NCI-H345 (cell line): ENCODE measurements at places on chromosomes 7 and 10.
A peak's percentile ranks its signal among the peaks of the same experiment; 100 is the strongest.

GRCh38 chr7:73507556-73507955 is 14.5 kb downstream of the BAZ1B start:
- DNase-seq: no peak

GRCh38 chr10:60414111-60414510 is 24.4 kb upstream of the ANK3 start:
- no peak for DNase-seq

DNA sequence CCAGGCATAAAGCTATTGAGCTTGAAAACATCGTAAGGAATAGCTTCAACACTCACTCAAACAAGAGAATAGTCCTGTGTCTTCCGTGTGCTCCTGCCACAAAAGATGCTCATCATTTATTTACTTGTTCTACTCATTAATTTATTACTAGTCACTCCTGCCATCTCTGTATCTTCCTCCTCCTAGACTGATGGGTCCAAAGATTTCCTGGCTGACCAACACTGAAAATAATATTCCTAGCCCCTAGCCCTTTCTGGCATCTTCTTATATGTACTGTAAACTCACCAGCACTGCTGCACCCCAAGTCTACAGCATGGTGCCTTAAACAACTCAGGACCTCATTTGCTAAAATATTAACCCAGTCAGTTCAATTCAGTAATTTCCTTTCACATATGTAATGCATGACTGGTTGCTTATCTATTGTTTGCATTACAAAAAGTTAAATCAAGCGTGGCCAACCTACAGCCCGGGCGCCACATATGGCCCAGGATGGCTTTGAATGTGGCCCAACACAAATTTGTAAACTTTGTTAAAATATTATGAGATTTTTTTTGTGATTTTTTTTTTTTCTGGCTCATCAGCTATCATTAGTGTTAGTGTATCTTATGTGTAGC is 86.7 kb upstream of the GSDME start:
- no peak for DNase-seq

GRCh38 chr10:116286626-116287200 is 13.7 kb upstream of the GFRA1 start:
- no peak for DNase-seq

- DNase-seq: no peak
Measured at GRCh38 chr10:91200314-91201212, 19.9 kb upstream of the PCGF5 start.

GRCh38 chr10:93876381-93876780 is 17.4 kb upstream of the SLC35G1 start:
- no peak for DNase-seq

GRCh38 chr10:8298896-8299570 is 244.5 kb downstream of the GATA3 start:
- DNase-seq: no peak

DNA sequence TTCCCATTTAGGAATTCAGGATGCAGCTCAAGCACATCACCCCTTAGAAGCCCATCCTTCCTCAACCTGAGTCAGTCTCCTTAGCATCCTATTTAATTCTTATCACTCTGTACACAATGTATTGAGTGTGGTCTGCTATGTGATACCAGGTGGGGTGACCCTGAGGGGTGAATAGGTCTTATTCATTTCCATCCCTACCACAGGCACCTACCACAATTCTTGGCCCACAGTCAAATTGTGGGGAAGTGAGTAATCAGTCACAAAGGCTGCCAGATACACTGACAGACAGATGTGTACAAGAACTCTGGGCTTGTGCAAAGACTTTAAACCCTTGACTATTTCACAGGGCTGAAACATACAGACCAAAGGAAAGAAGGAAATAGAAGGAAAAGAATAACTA is 560.5 kb downstream of the PARD3 start:
- no peak for DNase-seq

DNA sequence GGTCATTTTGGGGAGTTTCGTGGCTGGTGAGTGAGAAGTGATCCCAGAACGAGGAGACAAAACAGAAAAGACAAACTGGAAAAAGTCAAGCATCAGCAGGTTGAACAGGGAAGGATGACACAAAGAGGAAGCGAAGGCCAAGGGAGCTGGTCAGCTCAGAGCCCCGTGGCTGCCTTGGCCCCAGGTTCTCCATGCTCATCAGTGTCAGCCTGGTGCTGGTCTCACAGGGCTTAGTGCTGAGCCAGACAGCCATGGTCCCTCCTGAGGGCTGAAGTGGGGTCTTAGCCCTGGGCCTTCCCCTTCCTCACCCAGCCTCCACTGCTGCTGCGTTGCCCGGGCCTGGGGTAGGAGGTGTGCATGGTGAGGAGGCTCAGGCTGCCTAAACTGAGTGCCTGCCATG is 183.6 kb downstream of the PFKFB3 start:
- no peak for DNase-seq

DNA sequence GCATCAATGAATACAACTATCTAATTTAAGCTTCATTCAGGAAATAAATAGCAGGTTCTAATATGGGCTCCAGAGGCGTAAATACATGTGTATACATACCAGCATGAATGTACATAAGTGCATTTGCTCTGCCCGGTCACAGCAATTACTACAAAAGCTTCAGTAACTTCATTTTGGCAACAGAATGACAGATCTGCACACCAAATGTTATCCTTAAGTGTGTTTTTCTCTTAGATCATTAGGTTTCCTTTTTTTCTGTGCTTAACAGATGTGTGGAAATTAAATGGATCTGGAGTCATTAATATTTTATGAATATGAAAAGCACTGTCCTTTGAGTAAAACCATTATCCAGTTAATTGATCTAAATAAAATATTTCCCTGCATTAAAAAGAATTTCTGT is 159.0 kb upstream of the MEOX2 start:
- DNase-seq: peak; percentile 31

GRCh38 chr7:96452146-96452545 is 130.2 kb upstream of the SLC25A13 start:
- DNase-seq: no peak

- no peak for DNase-seq
Measured at GRCh38 chr10:29329420-29329819, 40.5 kb downstream of the LYZL1 start.

DNA sequence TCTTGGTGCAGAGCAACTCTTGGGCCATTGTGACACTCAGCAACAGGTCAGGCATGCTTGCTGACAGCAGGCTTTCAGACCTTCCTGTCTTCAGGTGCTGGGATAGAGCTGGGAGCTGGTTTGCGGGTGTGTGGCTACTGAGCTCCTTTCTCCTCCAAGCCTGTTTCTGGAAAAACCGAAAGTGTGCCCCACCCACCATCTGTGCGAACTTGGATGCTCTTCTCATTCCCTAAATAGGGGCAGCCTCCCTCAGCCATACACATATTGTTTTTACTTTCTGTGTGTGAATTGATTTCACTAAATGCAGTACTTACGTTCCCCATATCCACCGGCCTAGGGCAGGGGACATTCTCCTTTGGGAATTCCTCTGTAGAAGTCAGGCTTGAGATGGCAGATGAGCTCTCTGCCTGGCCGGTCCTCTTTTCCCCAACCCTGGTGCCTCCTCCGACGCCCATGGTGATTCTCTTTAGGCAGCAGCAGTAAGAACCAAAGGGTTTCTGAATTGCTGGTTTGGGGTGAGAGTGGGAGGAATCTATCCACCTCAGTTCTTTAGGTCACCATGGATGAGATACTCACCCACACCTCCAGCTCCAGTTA is 6.3 kb upstream of the NEUROG3 start:
- no peak for DNase-seq

DNA sequence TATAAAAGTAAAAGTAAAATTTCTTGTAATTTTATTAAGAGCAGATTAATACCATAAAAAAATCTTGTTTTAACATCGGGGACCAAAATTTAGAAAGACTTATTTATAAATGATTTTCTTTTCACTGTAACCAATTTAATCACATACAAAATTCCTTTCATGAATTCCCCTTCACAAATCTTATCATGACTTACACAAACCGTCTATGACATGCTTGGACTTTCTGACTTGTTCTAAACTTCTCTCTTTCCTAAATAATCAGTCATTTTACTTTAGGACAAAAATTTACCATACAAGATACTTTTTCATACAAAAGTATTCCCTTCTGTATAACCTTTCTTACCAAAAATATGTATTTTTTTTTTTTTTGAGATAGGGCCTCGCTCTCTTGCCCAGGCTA is 9.3 kb downstream of the CROT start:
- DNase-seq: peak; percentile 4

GRCh38 chr7:90391488-90391887 is 11.8 kb upstream of the CLDN12 start:
- no peak for DNase-seq

GRCh38 chr7:70068531-70068930 is 470.3 kb downstream of the AUTS2 start:
- DNase-seq: no peak

GRCh38 chr7:25031432-25031831 is 51.5 kb upstream of the OSBPL3 start:
- no peak for DNase-seq

GRCh38 chr7:15178065-15178464 is 275.5 kb upstream of the DGKB start:
- DNase-seq: no peak

DNA sequence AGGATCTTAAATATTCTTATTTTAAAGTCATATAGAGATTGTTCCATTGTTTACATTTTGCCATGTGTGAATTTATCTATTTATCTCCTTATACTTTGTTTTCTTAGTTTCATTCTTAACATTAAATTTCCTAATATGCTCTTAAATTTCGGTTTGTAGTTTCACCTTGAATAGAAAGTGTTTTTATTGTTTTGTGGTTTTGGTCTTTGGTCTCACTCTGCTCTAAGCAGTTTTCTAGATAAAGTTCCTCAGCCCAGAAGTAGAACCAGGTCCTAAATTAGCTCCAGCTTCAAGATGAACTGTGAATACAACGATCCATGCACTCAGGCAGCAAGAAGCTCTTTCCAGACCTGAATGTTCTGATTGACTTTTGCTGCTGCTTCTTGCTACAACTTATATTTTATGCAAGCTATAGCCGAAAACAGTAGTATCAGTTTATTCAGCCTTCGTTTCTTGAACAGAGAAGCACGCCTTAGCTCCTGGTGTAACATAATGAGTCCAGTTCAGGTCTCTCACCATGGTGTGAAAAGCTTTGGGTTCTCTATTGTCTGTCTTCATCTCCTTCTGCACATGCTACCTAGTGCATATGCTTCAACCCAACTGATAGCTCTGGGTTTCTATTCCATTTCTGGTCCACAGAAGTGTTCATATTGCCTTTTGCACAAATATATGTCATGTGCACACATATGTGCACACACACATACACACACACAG is 95.3 kb downstream of the SEM1 start:
- no peak for DNase-seq

DNA sequence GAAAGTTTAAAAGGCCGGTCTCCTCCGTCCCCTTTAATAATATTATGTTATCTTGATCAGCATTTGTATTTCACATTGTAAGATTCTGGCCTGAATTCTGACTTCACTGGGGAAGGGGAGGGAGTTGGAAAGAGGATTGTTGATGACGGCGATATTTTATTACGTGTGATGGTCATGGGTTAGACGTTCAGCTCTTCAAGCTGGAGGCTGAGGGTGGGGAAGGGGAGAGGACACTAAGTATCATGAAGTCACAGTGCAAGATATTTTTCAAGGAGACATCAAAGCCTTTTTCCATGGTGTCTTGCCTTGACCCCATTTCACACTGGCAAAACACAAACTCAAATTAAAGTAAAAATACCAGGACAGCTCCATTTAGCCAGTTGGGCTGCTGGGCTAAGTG is 126.7 kb downstream of the WDR11 start:
- no peak for DNase-seq

DNA sequence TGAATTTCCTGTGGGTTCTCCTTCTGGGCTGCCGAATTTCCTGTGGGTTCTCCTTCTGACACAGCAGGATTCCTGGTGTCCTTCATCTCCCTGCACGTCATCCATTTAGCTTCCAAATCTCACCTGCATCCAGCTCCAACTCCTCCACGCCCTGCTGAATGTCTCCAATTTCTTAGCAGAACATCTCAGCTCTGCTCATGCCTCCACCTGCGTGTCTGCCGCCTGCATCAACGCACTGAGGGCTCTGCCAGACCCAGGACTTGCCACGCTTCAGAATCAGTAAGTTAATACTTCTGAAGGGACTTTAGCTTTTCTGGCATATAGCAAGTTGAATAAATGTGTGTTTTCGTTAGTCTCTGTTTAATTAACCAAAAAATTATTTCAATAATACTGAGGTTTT is 31.1 kb upstream of the VIPR2 start:
- no peak for DNase-seq

- DNase-seq: no peak
Measured at GRCh38 chr10:102621443-102622325, 22.6 kb upstream of the TRIM8 start.

GRCh38 chr7:26307226-26307625 is 15.6 kb downstream of the SNX10 start:
- DNase-seq: no peak

- DNase-seq: no peak
Measured at GRCh38 chr7:47408675-47409074, 173.2 kb downstream of the TNS3 start.

- DNase-seq: no peak
Measured at GRCh38 chr10:126175641-126176262, 212.5 kb downstream of the ADAM12 start.

DNA sequence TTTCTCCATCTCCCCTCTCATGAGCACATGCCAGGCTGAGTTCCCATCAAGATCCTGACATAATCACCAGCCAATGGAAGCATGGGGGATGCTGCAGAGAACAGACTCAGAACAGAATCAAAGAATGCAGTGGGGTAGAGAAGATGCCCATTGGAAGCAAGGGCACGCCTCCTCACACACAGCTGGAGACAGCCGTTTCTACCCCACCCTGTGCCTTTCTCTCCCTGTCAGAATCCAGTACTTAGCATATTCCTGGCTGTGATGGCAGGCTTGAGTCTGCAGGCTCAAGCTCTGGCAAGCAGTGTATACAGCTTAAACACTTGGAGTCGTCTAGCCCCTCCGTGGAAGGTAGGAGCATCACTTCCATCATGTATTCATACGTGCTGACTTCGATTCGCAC is 867.9 kb downstream of the NRG3 start:
- DNase-seq: no peak

GRCh38 chr10:124010563-124011131 is 82.8 kb downstream of the CHST15 start:
- no peak for DNase-seq

- no peak for DNase-seq
Measured at GRCh38 chr7:108815815-108816214, 246.1 kb downstream of the DNAJB9 start.

- no peak for DNase-seq
Measured at GRCh38 chr10:101158459-101159058, 27.5 kb downstream of the TLX1 start.

GRCh38 chr7:15314922-15315321 is 246.9 kb downstream of the AGMO start:
- DNase-seq: no peak

- DNase-seq: no peak
Measured at GRCh38 chr10:122662231-122662630, 37.4 kb downstream of the C10orf120 start.
